ENCODE measurements at places on chromosomes 11 and 22. TPM values are rescaled to one million over a fixed set of nuclear protein-coding genes. Genes with fewer than 3 reads are reported as not detected.
A peak's percentile ranks its signal among the peaks of the same experiment; 100 is the strongest.

Gene TIMP3
- 71.1 TPM for total RNA-seq

DNA sequence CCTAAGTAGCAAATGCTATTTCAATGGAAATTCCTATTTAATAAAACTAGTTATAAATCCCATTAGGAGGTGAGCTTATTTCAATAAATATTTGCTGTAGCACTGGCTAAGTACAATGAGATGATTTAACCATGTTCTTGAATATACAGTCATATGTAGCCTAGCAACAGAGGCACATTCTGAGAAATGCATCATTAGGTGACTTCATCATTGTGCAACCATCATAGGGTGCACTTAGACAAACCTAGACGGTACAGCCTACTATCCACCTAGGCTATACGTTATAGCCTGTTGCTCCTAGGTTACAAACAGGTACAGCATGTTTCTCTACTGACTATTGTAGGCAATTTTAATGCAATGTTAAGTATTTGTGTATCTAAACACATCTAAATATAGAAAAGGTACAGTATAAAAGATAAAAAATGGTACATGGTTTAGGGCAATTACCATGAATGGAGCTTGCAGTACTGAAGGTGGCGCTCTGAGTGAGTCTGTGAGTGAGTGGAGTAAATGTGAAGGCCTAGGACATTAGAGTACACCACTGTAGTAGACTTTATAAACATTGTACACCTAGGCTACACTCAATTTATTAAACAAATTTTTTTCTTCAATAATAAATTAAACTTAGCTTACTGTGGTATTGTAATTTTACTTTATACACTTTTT, 350.1 kb downstream of the CASP12 start:
- peak; percentile 89 for DNase-seq

DNA sequence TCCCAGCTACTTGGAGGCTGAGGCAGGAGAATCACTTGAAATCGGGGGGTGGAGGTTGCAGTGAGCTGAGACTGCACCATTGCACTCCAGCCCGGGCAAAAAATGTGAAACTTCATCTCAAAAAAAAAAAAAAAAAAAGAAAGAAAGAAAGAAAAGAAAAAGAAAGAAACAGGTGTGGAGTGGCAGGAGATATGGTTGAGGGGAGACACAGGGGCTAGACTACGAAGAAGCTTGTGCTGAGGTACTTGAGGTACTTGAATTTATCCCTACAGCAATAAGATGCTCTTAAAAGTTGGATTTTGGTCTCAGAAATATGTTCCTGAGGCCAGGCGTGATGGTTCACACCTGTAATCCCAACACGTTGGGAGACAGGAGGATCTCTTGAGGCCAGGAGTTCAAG, 2.2 kb upstream of the MAJIN start:
- DNase-seq, result no peak

Gene LDHA
- 1,075 TPM for total RNA-seq

DNA sequence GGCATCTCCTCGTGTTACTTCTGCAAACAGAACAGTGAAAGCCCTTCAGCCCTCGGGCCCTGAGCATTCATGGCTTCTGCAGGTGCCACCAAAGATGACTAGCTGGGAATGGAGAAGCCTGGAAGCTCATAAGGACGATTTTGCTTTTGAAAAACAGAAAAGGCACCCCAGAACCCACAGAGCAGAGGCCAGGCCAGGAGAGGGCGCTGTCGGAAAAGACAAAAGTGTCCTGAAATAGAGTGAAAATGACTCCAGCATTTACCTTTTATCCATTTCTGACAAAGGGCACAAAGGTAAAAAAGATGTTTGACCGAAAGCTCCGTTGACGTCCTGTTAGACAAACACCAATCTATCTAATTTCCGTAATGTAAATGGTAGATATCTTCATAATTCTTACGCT, 37.6 kb downstream of the ZNF195 start:
- peak; percentile 20 for DNase-seq

Gene FAM76B
- 22.9 TPM for total RNA-seq

GRCh38 chr11:27933992-27934829, 173.7 kb downstream of the KIF18A start:
- peak; percentile 22 for DNase-seq

GRCh38 chr11:77196961-77197360, 68.9 kb downstream of the MYO7A start:
- DNase-seq, result no peak

DNA sequence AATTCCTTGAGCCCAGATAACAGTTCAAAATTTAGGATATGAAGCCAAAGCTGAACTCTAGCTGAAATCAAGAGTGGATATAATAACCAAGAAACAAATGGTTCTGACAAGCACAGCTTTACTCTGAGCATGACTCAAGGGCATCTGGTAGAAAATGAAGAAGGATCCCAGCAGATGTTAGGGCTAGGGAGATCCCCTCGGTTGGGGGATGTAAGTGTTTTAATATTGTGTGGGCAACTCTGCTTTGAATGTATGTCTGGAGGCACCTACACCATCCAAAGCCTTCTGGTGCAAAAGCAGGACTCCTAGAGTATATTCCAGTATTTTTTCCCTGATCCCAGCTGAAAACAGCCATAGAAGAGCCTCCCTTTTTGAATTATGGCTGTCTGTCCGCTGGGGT, 61.7 kb downstream of the FLI1 start:
- no peak for DNase-seq

GRCh38 chr11:23359297-23359696, 499.0 kb upstream of the CCDC179 start:
- DNase-seq, result peak; percentile 94

Gene FOLR3
- 11.3 TPM for total RNA-seq

Measured in bronchial epithelial cell (primary cell).